Fibroblast of gingiva (primary cell): ENCODE measurements at places on chromosomes 16 and 17.
A peak's percentile ranks its signal among the peaks of the same experiment; 100 is the strongest.

DNA sequence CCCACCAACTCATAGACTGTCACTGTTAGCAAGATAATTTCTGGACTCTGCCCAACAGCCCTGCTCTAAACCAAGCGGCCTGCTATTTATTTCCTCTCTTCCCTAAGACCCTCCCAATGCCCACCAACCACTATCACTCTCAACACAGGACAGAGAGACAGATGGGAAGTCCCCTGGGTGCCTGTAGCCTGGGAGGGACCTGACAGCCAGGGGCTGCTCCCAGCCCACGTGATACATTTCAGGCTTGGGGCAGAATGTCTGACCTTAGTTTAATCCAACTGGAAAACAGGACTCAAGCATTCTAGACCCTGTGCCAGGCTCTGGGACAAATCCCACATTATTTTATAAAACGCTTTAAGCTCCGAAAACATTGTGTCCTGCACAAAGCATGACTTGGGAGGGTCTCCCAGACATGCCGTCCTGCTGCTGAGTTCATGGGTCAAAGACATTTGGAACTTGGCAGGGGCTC is 23.6 kb downstream of the XYLT1 start:
- DNase-seq, result no peak

DNA sequence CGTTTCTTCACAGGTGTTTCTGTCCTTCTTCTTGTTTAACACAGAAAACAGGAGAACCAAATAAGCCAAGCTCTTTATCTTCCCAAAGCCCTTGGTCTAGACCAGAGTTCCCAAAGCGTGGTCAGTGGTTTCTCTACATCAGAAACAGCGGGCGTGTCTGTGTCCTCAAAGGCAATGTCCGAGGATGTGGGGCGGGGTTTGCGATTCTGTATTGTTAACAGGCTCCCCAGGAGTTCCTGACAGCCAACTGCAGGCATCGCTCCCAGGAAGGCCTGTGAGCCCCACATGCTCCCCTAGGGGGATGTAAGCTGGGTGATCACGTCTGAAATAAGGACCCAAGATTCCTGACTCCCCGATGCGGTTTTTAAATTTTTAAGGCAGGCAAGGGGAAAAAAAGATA is 28.4 kb upstream of the SLC25A19 start:
- DNase-seq, result no peak

DNA sequence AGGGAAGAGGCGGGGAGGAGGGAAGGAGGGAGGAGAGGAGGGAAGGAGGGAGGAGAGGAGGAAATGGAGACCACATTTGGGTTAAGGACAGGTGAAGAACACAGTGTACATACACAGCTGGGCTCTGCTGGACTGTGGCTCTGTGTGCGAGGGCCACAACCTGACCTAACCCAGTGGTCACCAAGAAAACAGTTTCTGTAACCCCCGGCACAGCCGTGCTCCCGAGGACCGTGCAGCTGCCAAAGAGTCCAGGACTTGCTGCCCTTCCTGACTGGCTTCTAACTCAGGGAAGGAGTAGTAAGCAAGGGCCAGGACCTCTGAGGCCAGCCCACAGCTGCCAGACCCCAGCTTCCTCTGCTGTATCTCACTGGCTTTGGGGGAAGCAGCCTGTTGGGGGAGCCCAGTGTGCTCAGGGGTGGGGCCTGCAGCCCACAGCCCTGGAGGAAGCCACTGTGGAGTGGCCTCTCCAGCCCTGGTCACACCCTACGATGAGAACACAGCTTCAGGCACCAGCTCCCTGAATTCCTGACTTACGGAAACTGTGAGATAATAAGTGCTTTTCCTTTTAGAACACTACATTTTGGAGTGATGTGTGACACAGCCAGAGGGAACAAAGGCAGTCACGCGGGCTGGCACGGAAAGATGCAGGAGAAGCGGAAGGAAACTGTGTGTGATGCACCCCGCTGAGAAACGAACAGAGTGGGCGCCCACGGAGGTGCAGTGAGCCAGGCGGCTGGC is 32.3 kb downstream of the SLC7A5 start:
- DNase-seq, result no peak

- DNase-seq, result no peak
These were observed 12.8 kb downstream of the CANT1 start for GRCh38 chr17:78996781-78997201.

GRCh38 chr16:19599968-19600716 is 44.6 kb downstream of the VPS35L start:
- DNase-seq, result no peak

DNA sequence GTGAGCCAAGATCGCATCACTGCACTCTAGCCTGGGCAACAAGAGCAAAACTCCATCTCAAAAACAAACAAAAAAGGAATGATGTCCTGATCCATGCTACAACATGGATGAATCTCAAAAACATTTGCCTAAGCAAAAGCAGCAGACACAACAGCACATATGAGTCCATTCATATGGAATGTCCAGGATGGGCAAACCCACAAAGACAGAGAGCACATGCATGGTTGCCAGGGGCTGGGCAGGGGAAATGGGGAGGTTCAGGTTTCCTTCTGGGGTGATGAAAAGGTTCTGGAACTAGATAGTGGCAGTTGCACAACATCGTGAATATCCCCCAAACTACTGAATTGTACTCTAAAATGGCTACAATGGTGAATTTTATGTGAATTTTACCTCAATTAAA is 35.3 kb upstream of the RAI1 start:
- peak; percentile 65 for DNase-seq

GRCh38 chr17:40854175-40854814 is 12.7 kb downstream of the KRT12 start:
- peak; percentile 77 for DNase-seq

- no peak for DNase-seq
These were observed 118.3 kb downstream of the PARN start for GRCh38 chr16:14511800-14512135.

- peak; percentile 99 for DNase-seq
These were observed 35.3 kb downstream of the SOCS3 start for GRCh38 chr17:78324391-78325075.

DNA sequence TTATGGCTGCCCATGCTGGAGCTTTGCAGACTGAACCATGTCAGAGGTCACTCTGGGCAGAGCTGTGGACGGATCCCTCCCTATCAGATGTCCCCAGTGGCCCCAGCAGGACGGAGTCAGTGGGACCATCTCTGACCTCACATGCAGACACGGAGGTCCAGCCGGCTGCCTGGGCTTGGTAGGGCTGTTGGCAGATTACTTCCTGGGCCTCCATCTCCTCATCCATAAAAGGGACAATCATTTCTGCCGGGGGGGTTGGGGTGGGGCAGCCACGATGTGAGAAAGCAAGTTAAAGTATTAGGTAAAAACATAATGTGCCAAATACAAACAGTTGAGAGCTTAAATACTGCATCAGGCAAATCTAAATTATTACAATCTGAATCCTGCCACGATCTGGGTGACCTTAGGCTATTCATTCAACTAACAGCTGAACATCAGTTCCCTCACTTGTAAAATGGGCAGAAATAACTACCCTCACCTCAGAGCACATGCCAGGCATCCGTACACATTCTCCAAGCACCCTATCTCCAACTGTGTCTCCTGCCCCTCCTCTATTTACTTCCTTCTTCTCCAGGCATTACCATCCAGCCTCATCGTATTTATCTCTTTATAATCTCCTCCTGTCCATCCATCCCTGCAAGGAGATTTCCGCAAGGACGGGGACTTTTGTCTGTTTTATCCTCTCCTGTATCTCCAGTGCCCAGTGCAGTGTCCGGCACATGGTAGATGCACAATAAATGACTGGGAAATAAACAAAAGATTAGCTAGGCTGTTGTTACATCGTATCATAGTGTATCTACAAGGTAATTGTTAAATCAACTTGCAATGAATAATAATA is 192.3 kb upstream of the FOXF1 start:
- DNase-seq, result no peak
